ENCODE measurements at places on chromosomes 12 and 14. TPM values are rescaled to one million over a fixed set of nuclear protein-coding genes. Genes with fewer than 3 reads are reported as not detected.

Gene C14orf39
- total RNA-seq, result not detected

Gene PLEKHD1
- total RNA-seq, result 0.55 TPM

Gene PROX2
- total RNA-seq, result not detected

DNA sequence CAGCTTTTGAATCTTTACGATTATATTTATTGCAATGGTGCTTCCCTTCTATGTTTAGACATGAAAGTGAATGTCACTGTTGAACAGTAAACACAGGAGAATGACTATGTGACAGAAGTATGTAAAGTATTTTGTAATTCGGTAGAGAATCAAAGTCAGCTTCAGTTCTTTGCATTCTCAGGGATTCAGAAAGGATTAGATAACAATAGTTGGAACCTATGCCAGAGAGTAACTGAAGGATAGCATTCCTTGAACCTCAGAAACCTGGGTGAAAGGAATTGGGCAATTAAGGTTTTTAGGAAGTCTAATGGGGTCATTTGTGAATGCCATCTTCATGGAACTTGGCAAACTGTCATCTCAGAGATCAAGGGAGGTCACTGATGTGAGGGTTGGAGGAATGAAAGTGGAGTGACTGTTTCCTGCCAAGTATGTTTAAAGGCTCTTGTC lies 305.3 kb upstream of the DDHD1 start:
- H3K36me3 ChIP-seq, result no peaks in the 10 kb centered on the region
- no peak for DNase-seq
- no peak overlapping the region for H3K4me3 ChIP-seq
- H3K27ac ChIP-seq, result no peak overlapping the region
- H3K27me3 ChIP-seq, result no peaks in the 10 kb centered on the region

- H3K27me3 ChIP-seq, result no peaks in the 10 kb centered on the region
- H3K4me1 ChIP-seq, result no peaks in the 10 kb centered on the region
- no peaks in the 10 kb centered on the region for H3K36me3 ChIP-seq
- no peak overlapping the region for H3K4me3 ChIP-seq
- peak; percentile 60 for DNase-seq
- no peak overlapping the region for H3K27ac ChIP-seq
Measured at GRCh38 chr12:22692964-22693555, 68.1 kb downstream of the ETNK1 start.

DNA sequence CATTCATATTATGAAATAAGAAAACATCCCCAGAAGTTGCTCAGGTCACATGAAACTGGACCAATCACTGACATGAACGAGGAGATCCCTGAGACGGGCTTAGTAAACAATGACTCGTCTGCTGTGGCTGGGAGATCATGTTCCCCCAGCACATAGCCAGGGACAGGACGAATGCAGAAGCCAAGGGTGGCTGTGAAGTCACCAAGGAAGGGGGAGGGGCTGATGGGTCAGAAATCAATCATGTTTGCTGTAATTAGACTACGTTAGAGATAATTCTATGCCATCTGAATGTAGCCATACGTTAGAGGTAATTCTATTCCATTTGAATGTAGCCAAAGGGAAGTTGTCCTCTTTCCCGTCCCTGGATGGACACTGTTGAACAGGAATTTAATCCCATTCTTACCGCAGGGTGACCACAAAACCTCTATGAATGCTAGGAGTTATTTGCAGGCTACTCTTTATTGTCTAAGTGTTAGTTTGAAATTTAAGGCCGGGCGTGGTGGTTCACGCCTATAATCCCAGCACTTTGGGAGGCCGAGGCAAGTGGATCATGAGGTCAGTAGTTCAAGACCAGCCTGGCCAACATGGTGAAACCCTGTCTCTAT lies 332.9 kb downstream of the TMEM132D start:
- no peaks in the 10 kb centered on the region for H3K4me1 ChIP-seq
- no peaks in the 10 kb centered on the region for H3K36me3 ChIP-seq
- DNase-seq, result no peak
- H3K4me3 ChIP-seq, result no peak overlapping the region

DNA sequence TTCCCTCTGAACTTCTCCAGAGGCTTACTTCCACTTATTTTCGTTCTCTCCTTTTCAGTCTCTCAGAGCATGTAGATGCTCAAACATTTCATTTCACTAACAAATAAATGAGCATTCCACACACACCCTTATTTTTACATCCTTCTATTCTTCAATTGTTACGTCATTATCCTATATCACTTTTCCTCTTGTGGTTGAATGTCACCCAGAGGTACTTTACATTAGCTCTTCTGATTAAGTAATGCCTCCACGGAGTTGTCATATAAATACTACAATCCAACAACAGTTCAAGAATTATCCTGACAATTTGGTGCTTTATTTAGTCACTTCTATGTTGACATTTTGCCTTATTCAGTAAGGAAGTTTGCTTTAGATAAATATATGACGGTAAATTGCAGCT lies 18.4 kb downstream of the FAR2 start:
- DNase-seq, result no peak
- no peak overlapping the region for H3K4me3 ChIP-seq
- H3K27me3 ChIP-seq, result no peaks in the 10 kb centered on the region
- H3K4me1 ChIP-seq, result peaks cover 19% of the 10 kb centered on the region

DNA sequence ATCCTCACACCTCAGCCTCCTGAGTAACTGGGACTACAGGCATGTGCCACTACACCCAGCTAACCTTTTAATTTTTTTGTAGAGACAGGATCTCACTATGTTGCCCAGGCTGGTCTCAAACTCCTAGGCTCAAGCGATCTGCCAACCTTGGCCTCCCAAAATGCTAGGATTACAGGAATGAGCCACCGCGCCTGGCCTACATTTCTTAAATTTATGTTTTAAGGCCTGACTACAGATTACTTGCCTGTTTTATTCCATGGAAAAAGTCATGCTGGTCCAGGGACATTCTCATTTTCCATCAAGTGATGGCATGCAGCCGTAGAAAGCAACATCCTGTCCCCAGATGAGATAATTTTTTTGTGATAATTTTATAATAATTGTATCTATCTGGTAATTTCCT lies 6.1 kb downstream of the CD9 start:
- peaks cover 8% of the 10 kb centered on the region for H3K36me3 ChIP-seq
- peak overlapping the region; percentile 99 for H3K27ac ChIP-seq
- H3K4me3 ChIP-seq, result no peak overlapping the region
- H3K4me1 ChIP-seq, result peaks cover 98% of the 10 kb centered on the region
- DNase-seq, result no peak

DNA sequence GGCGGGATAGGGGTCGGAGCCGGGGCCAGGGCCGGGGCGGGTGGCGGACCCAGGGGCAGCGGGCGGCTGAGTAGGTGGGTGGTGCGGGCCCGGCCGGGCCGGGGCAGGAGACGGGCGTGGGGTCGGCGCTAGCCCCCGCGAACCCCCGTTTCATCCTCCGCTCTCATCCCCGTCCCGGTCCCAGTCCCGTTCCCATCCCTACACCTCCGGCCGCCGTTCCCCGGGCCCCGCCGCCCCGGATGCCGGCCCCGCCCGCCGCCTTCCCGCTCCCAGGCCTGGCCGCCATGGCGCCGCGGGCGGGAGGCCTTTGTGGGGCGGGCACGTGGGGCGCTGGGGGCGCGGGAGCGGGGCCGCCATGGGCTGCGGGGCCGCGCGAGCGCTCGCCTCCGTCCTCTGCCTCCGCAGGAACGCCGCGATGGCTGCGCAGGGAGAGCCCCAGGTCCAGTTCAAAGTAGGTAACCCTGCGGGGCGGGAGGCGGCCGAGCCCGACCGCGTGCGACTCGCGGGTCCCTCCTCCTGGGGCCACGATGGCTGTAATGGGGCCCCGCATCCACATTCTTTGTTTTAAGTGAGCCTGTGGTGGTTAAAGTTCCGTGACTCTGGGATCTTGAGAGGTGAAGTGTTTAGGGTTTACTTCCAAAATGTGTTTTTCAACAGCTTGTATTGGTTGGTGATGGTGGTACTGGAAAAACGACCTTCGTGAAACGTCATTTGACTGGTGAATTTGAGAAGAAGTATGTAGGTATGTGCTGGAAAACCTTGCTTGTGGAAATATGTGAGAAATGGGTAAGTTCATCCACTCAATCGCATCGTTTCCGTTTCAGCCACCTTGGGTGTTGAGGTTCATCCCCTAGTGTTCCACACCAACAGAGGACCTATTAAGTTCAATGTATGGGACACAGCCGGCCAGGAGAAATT lies 572 bp downstream of the RAN start:
- H3K36me3 ChIP-seq, result peaks cover 20% of the 10 kb centered on the region
- peak overlapping the region; percentile 55 for H3K4me3 ChIP-seq
- DNase-seq, result peak; percentile 66
- peaks cover 33% of the 10 kb centered on the region for H3K4me1 ChIP-seq
- no peaks in the 10 kb centered on the region for H3K27me3 ChIP-seq
- H3K27ac ChIP-seq, result peak overlapping the region; percentile 96

DNA sequence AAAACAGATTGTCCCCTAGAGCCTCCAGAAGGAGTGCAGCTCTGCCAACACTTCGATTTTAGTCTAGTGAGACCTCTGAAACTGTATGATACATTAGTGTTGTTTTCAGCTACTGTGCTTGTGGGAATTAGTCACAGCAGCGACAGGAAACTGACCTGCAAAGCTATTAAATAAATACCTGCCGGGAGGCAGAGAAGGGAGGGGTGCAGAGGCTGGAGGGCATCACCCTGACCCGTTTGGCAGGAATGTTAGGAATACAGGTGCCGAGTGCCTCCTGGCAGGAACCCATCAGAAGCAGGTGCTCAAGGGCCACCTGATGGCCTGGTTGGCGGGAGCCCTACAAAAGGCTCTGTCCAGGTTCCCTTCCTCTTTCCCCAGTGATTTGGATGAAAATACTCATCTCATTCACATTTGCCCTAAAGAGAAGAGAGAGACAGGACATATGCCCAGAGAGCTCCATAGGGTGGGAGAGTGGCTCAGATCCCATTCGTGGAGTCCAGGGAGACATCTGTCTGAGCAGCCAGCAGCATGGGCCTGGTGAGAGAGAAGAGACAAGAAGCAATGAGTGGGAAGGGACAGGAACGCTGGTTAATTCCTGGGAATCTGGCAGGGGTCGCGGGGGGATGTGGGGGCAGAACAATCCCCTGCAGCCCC lies 44.6 kb downstream of the C14orf132 start:
- H3K27me3 ChIP-seq, result no peaks in the 10 kb centered on the region
- no peak overlapping the region for H3K27ac ChIP-seq
- peaks cover 6% of the 10 kb centered on the region for H3K36me3 ChIP-seq
- no peaks in the 10 kb centered on the region for H3K4me1 ChIP-seq

DNA sequence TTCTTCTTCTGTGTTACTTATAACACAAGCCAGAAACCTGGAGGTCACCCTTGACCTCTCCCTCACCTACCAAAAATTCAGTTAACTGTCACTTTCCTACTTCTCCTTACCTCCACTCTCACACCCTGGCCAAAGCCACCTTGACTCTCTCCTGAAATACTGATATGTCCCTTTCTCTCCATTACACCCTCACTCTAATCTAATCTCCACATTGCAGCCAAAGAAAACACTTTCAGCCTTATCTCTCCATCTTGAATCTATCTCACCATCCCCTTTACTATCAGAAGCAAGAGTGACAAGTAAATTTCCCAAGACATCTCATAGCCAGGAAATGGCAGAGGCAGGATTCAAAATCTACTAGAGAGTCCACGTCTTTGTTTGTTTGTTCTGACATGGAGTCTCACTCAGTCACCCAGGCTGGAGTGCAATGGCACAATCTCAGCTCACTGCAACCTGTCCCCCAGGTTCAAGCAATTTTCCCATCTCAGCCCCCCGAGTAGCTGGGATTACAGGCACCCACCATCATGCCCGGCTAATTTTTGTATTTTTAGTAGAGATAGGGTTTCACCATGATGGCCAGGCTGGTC lies 28.0 kb upstream of the USP15 start:
- no peak overlapping the region for H3K27ac ChIP-seq
- no peaks in the 10 kb centered on the region for H3K27me3 ChIP-seq
- H3K4me1 ChIP-seq, result no peaks in the 10 kb centered on the region
- H3K4me3 ChIP-seq, result no peak overlapping the region
- no peaks in the 10 kb centered on the region for H3K36me3 ChIP-seq
- no peak for DNase-seq

DNA sequence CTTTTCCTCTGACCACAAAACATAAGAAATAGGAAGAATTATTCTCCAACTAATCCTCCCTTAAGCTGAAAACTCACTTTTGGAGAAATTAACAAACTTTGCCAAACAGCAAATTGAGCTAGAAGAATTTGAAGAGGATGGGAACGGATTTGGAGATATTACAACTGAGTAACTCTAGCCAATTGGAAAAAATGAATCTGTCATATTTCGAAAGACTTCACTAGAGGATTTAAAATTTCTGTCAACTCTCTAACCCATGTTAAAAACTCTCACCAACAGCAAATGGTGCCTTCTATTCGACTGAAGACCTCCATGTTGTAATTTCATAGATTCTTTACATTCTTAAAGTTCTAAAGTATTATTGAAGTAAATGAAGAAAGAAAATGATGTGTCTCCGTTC lies 414.2 kb downstream of the RMST start:
- H3K4me3 ChIP-seq, result no peak overlapping the region
- no peaks in the 10 kb centered on the region for H3K27me3 ChIP-seq
- no peak overlapping the region for H3K27ac ChIP-seq
- H3K4me1 ChIP-seq, result peaks cover 8% of the 10 kb centered on the region

DNA sequence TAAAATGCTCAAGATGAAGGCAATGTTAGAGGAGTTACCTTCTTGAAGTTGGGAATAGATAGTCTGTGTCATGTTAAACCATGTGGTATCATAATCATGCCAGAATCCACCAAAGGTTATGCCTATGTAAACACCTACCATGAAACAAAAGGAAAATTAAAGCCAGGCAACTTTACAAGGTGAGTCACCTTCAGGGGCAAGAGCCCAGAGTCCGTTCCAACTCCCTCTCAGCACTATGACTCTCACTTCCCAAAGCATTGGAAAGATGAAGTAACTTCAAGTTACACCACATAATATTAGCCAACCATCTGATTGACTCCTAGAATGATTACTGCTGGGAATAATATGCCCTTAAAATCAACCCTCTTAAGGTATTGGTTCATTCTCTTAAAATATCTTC lies 38.5 kb downstream of the CATSPERB start:
- DNase-seq, result no peak
- H3K36me3 ChIP-seq, result no peaks in the 10 kb centered on the region
- no peak overlapping the region for H3K4me3 ChIP-seq

DNA sequence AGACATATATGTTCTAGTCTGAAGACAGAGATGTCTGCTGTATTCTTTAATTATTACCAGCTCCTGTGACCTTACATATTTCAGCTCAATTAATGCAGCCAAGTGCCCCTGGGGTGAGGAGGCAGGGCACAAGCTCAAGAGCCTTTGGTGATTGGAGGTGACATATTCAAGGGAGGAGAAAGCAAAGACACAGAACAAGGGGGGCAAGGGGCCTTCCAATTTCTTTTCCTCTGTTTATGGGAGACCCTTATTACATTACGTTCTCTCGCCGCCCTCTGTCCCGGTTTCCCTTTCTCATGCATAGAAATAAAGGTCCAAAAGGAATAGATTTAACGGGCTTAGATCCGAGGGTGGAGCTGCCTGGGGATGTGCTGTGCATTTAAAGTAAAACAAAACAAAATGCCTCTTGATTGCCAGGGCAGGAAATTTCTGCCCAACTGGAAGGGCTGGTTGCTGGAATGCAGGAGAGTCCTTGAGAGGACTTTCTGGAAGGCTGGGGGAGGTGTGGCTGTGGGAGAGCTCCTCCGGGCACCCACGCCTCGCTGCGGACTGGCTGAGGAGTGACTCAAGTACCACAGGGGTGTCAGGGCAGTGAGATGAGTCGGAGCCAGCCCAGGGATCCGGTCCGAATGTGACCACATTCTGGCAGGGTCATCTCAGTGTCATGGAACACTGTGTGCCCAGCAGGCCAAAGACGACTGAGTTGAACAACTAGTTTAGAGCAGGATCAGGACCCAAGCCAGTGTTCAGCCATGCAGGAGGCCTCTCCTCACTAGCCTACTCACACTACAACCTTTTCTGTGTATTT lies 32.1 kb upstream of the GSG1 start:
- no peaks in the 10 kb centered on the region for H3K4me1 ChIP-seq
- H3K4me3 ChIP-seq, result no peak overlapping the region
- H3K27ac ChIP-seq, result no peak overlapping the region
- no peaks in the 10 kb centered on the region for H3K36me3 ChIP-seq
- no peak for DNase-seq

Measured in sigmoid colon (tissue), 7 donors.